ENCODE measurements at places on chromosomes 1 and 21.
A peak's percentile ranks its signal among the peaks of the same experiment; 100 is the strongest.

- no peak for DNase-seq
Observed at GRCh38 chr1:44693159-44693558, 18.6 kb downstream of the ARMH1 start.

GRCh38 chr1:47972864-47973432, 24.2 kb downstream of the TRABD2B start:
- DNase-seq = no peak

- DNase-seq = peak; percentile 13
Observed at GRCh38 chr1:153348511-153349362, at the start of gene PGLYRP4. Gene PGLYRP4 (minus strand): TSS chr1:153348841. CDS start chr1:153347932, 909 bp downstream.

DNA sequence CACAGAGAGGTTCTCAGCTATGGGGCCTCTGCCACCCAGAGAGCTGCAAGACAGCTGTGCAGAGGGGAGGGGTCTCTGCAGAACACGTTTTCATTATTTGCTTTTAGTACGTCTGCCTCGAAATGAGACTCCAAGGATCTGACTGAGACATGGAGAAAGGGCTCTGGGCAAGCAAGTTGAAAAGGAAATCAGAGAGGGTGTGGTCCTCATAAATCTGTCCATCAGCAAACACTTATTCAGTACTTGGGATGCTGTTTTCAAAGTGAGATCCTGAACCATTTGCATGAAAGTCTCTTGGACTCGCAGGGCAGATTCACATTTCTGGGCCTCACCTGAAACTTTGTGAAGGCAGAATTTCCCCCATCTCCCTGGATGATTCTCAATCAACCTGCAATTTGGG, 197.4 kb upstream of the GALNT2 start:
- no peak for DNase-seq

- no peak for DNase-seq
Observed at GRCh38 chr1:156924478-156925153, 4.2 kb downstream of the LRRC71 start.

DNA sequence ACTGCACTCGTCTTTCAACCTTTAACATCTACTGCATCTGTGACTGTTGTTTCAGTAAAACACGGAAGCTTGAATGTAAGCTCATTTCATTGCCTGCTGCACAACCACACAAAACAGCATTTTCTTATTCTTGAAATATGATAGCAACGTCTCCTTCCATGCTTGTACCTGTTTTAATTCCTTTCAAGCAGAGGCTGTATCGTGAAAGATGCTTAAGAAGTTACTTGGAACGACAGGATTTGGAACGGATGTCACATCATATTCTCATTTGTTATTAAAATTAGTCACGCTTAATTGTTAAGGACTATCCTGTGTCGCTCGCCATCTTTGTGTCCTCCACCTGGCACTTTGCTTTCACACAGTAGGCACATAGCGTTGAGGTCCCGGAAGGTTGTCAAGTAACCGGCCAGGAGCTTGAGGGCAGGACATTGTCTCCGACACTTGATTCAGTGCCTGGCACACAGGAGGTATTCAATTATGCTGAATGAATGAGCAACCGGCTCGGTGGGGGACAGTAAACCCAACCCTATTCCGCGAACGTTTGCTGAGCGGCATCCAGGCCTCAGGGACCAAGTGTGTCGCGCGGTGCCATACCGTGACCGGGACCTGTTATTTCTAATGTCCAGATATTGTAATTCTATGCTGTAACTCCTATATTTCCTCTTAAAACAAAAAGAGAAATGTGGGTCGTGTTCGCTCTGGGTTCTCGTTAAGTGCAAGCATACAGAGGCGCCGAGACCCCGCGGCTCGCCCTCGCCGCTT, 499 bp upstream of the SH3GLB1 start:
- DNase-seq = peak; percentile 64

GRCh38 chr1:153928245-153928644, 5.5 kb upstream of the GATAD2B start:
- DNase-seq = no peak

- DNase-seq = no peak
Observed at GRCh38 chr21:25324666-25325065, 282.6 kb downstream of the MRPL39 start.

DNA sequence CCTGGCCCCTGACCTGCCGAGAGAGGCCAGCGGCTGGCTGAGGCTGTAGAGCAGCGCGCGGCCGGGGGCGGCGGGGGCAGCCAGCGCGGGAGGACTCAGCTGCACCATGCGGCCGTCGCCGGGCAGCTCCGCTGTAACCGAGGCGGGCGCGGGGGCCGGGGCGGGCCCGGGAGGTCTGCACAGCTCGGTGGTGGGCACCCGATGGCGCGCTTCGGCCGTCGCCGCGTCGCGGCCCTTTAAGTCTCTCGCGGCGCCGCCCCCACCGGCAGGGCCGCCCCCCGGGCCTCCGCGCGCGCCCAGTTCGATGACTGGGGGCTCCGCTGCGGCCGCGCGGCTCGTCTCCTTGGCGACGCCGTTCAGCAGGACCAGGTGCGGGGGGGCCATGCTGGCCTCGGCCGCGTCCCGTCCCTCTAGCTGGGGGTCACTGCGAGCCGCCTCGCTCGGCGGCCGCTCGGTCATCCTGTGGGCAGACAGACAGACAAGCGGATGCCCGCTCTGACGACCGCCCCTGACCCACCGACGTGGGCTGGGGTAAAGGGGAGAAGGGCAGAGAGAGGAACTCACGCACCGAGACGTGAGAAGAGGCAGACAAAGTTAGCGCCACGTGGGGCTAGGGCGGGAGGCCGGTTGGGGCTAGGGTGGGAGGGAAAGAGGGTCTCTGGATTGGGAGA, 6.5 kb downstream of the TAL1 start:
- DNase-seq = no peak

DNA sequence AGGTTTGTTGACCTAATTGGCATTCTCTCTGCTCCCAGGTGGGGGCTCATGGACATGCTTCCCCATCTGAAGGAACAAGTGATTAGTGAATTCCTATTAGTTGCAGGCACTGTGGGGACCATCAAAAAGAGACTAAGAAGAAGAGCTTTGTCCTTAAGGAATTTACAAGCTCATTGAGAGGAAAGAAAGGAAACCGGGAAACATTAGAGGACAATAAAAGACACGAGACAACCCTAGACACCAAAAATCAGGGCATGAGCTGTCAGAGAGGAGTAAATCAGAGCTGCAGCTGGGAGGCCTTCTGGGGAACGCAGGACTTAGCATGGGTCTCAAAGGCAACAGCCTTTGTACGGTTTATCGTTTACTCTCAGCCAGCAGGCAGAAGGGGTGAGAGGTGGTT, 45.1 kb downstream of the BACE2 start:
- DNase-seq = no peak

GRCh38 chr1:38997034-38997900, 6.2 kb downstream of the AKIRIN1 start:
- DNase-seq = no peak

GRCh38 chr1:81323862-81324261, 476.9 kb upstream of the ADGRL2 start:
- no peak for DNase-seq
